Activated CD4-positive, alpha-beta T cell treated with anti-CD3 and anti-CD28 coated beads, Interleukin-2, amount 50 U/mL, for 24 hours (primary cell): ENCODE measurements at places on chromosomes 4 and X.

- DNase-seq, result no peak
These were observed 31.9 kb downstream of the CBR4 start for GRCh38 chr4:168978001-168978700.

GRCh38 chr4:74197080-74197479 lies 39.2 kb downstream of the MTHFD2L start:
- DNase-seq, result no peak

- DNase-seq, result no peak
These were observed 113.3 kb downstream of the PARM1 start for GRCh38 chr4:75046226-75046625.

DNA sequence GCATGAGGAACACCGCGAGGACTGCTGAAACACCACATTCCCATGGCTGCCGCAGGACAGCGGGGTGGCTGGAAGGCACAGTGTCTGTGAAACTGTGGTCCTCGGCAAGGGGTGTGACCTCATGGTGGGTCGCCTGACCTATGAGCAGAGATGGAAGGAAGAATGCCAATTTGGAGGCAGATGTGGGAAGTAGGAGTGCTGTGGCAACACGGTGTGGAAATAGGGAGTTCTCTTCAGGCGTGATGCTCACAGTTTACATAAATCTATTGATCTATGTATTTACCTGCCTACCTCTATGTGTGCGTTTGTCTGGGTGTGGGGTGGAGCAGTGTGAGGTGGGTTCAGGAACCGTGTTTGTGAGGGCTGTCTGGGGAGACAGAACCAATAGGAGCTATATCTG lies 62.3 kb upstream of the LSM6 start:
- no peak for DNase-seq

DNA sequence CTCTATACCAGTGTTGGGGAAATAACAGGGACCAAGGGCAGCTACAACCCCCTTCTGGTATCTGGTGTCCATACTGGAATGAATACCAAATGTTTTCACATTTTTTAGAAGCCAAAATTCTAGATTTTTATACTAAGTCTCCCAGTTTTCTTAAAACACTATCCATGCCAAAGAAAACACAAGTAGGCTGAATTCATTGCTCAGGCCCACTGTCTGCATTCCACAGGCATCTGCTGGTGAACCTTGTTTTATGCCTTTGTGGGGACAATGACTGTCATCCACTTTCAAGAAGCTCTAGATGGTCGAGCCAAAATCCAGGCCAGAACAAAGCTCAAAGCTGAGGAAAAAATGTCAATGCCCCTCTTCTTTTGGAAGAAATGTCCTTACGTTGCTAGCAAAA lies 213.4 kb upstream of the RASGEF1B start:
- DNase-seq, result no peak

DNA sequence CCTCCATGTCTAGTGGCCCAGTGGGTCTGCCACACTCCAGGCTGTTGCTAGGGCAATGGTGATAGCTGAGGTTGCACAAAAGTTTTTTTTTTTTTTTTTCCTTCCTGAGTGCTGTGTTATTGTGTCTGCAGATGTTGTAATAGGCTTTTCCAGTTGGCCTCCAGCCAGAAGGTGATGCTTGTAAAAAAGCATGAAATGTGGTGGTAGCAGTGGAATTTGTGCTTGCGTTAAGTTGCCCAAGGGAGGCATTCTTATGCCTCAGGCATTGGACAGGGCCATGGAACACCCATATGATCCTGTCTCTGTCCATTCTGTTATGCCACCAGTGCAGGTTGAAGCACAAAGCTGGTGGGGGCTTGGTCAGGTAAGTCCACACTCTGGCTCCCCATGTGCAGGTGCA lies 660.5 kb upstream of the SPANXN1 start:
- DNase-seq, result no peak

GRCh38 chr4:11404431-11404830 lies 24.3 kb downstream of the HS3ST1 start:
- DNase-seq, result no peak

GRCh38 chrX:110066488-110067225 lies 63.7 kb downstream of the TMEM164 start:
- no peak for DNase-seq

DNA sequence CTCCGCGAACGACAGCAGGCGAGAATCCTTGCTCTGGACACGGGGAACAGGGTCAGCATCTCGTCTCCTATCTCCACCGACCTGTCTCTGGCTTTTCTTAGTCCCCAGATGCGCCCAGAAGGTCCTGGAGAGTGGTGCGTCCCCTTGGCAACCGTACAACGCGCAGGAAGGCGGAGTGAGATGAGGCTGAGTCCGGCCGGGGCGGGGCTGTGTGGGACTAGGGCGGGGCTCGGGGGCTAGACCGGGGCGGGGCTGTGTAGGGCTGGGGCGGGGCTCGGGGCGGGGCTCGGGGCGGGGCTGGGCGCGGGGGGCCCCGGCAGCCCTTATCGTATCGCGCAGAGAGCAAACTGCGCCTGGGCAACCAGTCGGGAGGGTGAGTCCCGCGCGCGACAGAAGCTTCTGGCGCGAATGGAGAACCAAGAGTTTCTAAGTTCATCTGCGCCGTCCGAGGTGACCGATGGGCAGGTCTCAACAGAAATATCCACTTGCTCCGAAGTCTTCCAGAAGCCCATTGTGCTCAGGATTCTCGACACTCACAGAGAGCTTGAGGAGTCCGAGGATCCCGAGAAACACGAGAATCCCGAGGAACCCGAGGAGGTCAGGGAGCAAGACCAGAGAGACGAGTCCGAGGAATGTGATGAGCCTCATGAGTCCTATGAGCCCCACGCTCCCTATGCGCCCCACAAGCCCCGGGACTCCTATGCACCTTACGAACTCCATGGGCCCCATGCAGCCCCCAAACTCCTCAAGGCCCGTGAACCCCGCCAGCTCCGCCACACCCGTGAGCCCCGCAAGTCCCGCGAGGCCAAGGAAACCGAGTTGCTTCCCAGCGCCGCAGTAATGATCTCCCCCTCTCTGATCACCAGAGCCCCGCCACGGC lies 24.9 kb downstream of the ARL9 start:
- DNase-seq, result peak; percentile 80

- no peak for DNase-seq
These were observed 26.7 kb upstream of the MFAP3L start for GRCh38 chr4:170052919-170053318.

DNA sequence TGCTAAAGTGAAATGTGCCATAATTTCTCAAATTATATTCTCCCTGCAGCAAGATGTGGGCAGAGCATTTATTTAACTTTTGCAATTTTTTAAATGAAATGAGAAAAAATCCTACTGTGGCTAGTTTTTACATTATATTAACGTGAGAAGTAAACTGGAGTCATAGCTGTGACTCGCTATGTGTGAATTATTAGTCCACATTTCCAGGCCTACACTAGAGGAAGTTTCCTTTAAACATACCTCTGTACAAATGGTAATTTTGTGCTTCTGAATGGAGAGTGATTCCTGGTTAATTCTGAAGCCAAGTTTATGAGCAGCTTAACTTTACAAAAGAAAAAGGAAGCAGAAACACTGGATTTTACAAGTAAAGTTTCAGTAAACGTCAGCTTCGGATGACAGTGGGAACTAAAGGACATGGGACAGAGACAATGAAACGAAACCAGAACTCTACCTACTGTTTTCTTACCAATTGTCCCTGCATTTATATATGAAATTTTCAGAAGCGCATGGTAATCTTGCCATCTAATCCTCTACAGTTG lies 72.4 kb downstream of the FBXO8 start:
- no peak for DNase-seq

- no peak for DNase-seq
These were observed 293.8 kb upstream of the ARSJ start for GRCh38 chr4:114273238-114273637.

GRCh38 chr4:105414316-105414715 lies 59.5 kb downstream of the PPA2 start:
- DNase-seq, result no peak

GRCh38 chr4:123495530-123495929 lies 98.9 kb downstream of the SPRY1 start:
- no peak for DNase-seq

- DNase-seq, result no peak
These were observed 10.3 kb downstream of the SRPX2 start for GRCh38 chrX:100654261-100654660.

DNA sequence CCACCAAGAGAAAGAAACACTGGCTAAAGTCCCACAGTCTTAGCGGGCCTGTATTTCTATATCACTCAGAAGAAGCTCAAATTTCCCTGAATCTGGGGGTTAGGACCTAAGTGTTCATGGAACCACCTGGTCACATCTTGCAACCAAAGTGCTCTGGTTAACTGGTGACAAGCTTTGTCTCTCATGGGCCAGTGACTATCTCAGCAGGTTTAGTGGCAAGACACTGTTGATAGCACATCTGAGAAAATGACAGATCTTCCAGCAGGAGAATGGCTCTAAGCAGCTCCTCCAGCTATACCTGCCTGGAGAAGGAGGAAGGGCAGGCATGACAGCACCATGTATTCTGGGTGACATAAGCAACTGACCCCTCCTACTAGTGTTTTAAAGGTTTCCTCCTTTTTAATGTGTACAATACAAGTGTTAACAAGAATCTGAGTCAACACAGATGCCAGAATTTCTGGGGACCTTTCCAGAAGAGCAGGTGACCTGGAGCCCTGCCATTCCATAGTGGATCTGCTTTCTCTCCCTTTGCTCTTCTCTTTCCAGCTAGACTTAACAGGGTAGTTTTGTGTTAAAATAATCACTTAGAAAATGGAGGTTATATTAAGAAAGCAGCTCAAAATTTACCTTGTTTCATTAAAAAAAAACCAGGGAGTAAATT lies 17.3 kb upstream of the QRFPR start:
- DNase-seq, result no peak

GRCh38 chrX:153400146-153401132 lies 711 bp downstream of the PNMA6E start:
- peak; percentile 4 for DNase-seq

- DNase-seq, result no peak
These were observed 25.1 kb downstream of the XIAP start for GRCh38 chrX:123884809-123885408.

GRCh38 chr4:57187246-57187645 lies 77.1 kb upstream of the IGFBP7 start:
- DNase-seq, result no peak

GRCh38 chr4:55545151-55545550 lies 1.6 kb downstream of the CLOCK start:
- no peak for DNase-seq

DNA sequence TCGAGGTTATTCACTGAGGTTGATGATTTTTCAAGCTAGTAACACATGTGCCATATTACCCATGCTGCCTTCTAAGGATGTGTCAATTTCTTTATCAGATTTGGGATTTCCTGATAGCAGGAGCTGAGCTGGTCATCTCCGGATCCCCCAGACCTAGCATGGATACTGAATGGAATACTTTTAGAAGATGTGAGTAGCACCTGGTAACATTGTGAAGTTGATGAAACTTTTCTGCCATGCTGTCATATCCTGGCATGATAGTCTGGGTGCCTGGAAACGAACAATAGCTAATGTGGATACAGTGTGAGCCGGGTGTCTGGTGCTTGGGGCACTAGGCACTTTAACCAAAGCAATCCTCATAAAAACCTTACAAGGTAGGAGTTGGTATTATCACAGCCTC lies 11.0 kb upstream of the CYTL1 start:
- no peak for DNase-seq
